Right lobe of liver (tissue), 6 donors: ENCODE measurements at places on chromosomes 7 and 10. TPM values are rescaled to one million over a fixed set of nuclear protein-coding genes. Genes with fewer than 3 reads are reported as not detected.

DNA sequence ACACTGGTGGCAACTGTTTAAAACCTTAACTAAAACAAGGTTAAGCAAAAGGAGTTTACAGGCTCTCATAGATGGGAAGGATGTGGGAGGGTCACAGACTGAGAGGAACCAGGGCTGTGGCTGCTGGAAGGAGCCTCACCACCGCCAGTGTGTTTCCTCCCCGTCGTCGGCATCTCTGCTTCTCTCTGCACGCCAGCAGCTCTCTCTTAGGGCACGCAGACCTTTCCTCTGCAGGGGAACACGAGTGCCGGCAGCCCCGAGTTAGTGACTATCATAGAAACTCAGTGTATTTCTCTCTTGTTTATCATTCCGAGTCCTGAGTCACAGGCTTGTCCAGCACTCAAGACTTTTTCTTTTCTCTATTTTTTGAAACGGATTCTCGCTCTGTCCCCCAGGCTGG lies 8.1 kb upstream of the SH2D4B start:
- H3K36me3 ChIP-seq, result no peaks in the 10 kb centered on the region
- H3K27me3 ChIP-seq, result no peaks in the 10 kb centered on the region
- no peak overlapping the region for H3K27ac ChIP-seq
- DNase-seq, result no peak

DNA sequence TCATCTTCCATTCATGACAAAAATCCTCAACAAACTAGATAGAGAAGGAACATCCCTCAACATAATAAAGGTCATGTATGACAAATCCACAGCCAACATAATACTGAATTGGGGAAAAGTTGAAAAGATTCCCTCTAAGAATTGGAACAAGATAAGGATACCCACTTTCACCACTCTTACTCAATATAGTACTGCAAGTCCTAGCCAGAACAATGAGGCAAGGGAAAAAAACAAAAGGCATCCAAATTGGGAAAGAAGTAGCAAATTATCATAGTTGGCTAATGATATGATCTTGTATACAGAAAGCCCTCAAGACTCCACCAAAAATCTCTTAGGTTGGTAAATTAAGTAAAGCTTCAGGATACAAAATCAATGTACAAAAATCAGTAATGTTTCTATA lies 4.7 kb downstream of the POT1 start:
- peaks cover 5% of the 10 kb centered on the region for H3K4me1 ChIP-seq
- H3K36me3 ChIP-seq, result no peaks in the 10 kb centered on the region
- no peak for DNase-seq
- no peak overlapping the region for H3K27ac ChIP-seq
- no peak overlapping the region for H3K4me3 ChIP-seq

- H3K4me1 ChIP-seq, result no peaks in the 10 kb centered on the region
- DNase-seq, result no peak
- no peak overlapping the region for H3K27ac ChIP-seq
- H3K4me3 ChIP-seq, result no peak overlapping the region
- peaks cover 12% of the 10 kb centered on the region for H3K36me3 ChIP-seq
- no peaks in the 10 kb centered on the region for H3K27me3 ChIP-seq
These were observed 38.7 kb downstream of the DAGLB start for GRCh38 chr7:6409091-6409490.

The GIMAP7 gene
- 8.2 TPM for total RNA-seq

- no peak for DNase-seq
- H3K4me3 ChIP-seq, result no peak overlapping the region
- H3K27me3 ChIP-seq, result no peaks in the 10 kb centered on the region
These were observed 160.6 kb upstream of the SHH start for GRCh38 chr7:155972651-155973390.

DNA sequence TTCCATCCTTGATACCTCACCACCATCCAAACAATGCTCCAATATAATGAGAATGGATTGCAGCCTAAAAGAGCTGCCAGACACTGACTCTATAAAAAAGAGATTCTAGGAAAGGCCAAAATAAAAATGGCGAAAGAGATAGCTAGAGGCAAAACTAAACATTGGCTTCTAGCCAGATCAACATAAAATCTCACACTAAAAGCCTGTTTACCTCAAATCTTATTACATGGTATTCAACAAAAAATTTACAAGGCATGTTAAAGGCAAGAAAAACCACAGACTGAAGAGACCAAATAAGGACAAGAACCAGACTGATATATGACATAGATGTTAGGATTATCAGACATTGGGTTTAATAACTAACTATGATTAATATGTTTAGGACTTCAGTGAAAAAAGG lies 1127.0 kb downstream of the DNAJB9 start:
- no peaks in the 10 kb centered on the region for H3K36me3 ChIP-seq
- no peak overlapping the region for H3K4me3 ChIP-seq
- H3K27ac ChIP-seq, result no peak overlapping the region

- no peaks in the 10 kb centered on the region for H3K4me1 ChIP-seq
- H3K27ac ChIP-seq, result no peak overlapping the region
- no peak overlapping the region for H3K4me3 ChIP-seq
- DNase-seq, result no peak
- H3K36me3 ChIP-seq, result no peaks in the 10 kb centered on the region
- H3K27me3 ChIP-seq, result no peaks in the 10 kb centered on the region
These were observed 67.0 kb upstream of the VIPR2 start for GRCh38 chr7:159211540-159212182.

The EN2 gene
- total RNA-seq, result not detected

DNA sequence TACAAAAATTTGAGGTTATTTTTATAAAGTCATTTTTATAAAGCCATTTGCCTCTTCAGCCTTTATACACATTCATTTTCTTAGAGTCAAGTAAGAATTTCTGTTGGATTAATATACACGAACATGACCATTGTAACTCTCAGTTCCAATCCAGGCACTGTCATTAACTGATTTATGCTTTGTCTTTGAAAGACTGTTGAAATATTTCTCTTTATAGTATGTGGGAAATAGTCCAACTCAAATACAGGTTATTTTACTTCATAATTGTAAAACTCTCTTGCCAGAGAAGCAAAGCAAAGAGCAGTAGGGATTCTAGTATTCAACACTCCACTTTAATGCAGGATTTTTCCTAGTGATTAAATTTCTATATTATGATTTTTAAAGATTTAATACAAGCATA lies 36.5 kb upstream of the PAPSS2 start:
- peaks cover 14% of the 10 kb centered on the region for H3K4me1 ChIP-seq
- H3K27ac ChIP-seq, result no peak overlapping the region
- no peaks in the 10 kb centered on the region for H3K27me3 ChIP-seq
- H3K4me3 ChIP-seq, result no peak overlapping the region

GRCh38 chr10:52918714-52919305 lies 146.2 kb upstream of the MBL2 start:
- no peaks in the 10 kb centered on the region for H3K4me1 ChIP-seq
- H3K4me3 ChIP-seq, result no peak overlapping the region
- H3K27me3 ChIP-seq, result no peaks in the 10 kb centered on the region

GRCh38 chr10:78279756-78280155 lies 246.1 kb downstream of the RPS24 start:
- H3K36me3 ChIP-seq, result no peaks in the 10 kb centered on the region
- DNase-seq, result no peak
- no peaks in the 10 kb centered on the region for H3K4me1 ChIP-seq
- H3K27ac ChIP-seq, result no peak overlapping the region
- H3K27me3 ChIP-seq, result no peaks in the 10 kb centered on the region
- no peak overlapping the region for H3K4me3 ChIP-seq

GRCh38 chr10:103353281-103353680 lies 2.3 kb upstream of the PCGF6 start:
- no peak for DNase-seq
- no peak overlapping the region for H3K27ac ChIP-seq
- H3K36me3 ChIP-seq, result no peaks in the 10 kb centered on the region
- no peaks in the 10 kb centered on the region for H3K4me1 ChIP-seq
- no peak overlapping the region for H3K4me3 ChIP-seq

The ZNF804B gene
- total RNA-seq, result not detected

The SKIDA1 gene
- 2.8 TPM for total RNA-seq

GRCh38 chr10:21445163-21445562 lies 80.3 kb downstream of the SKIDA1 start:
- no peaks in the 10 kb centered on the region for H3K36me3 ChIP-seq
- no peaks in the 10 kb centered on the region for H3K27me3 ChIP-seq
- H3K27ac ChIP-seq, result no peak overlapping the region
- H3K4me1 ChIP-seq, result no peaks in the 10 kb centered on the region

GRCh38 chr7:17516771-17517170 lies 218.3 kb downstream of the AHR start:
- DNase-seq, result no peak
- H3K27ac ChIP-seq, result no peak overlapping the region
- H3K36me3 ChIP-seq, result no peaks in the 10 kb centered on the region
- no peaks in the 10 kb centered on the region for H3K27me3 ChIP-seq

The FBXL13 gene
- 0.16 TPM for total RNA-seq

DNA sequence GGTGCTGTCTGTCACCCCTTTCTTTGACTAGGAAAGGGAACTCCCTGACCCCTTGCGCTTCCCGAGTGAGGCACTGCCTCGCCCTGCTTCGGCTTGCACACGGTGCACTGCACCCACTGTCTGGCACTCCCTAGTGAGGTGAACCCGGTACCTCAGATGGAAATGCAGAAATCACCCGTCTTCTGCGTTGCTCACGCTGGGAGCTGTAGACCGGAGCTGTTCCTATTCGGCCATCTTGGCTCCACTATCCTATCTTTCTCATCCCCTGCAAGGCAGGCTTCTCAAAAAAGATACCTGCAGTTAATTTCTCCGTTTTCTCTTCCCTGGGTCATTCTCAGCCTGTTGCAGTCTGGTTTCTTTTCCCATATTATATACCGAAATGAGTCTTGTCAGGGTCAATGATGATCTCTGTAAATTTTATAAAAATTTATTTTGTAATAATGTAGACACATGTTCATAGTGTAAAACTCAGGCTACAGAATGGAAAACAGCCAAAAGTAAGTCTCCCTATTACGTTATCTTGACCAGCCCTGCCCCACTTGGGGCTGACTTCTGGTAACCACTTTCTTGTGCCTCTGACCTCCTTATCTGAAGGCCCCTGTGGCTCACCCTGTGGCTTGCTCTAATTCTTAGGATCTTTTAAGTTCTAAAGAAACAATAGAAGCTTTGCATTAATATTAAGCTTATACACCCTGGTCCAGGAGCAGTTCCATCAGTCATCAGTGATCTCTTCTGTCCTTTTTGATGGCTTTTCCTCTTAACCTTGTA lies 20.7 kb downstream of the BLVRA start:
- no peaks in the 10 kb centered on the region for H3K27me3 ChIP-seq
- no peaks in the 10 kb centered on the region for H3K4me1 ChIP-seq
- DNase-seq, result no peak
- no peak overlapping the region for H3K4me3 ChIP-seq
- H3K36me3 ChIP-seq, result no peaks in the 10 kb centered on the region

GRCh38 chr7:152081088-152081487 lies 55.6 kb downstream of the GALNT11 start:
- H3K27me3 ChIP-seq, result no peaks in the 10 kb centered on the region
- H3K27ac ChIP-seq, result no peak overlapping the region
- no peaks in the 10 kb centered on the region for H3K4me1 ChIP-seq
- no peak overlapping the region for H3K4me3 ChIP-seq
- no peak for DNase-seq
- H3K36me3 ChIP-seq, result no peaks in the 10 kb centered on the region

The VIM gene
- total RNA-seq, result 160 TPM

DNA sequence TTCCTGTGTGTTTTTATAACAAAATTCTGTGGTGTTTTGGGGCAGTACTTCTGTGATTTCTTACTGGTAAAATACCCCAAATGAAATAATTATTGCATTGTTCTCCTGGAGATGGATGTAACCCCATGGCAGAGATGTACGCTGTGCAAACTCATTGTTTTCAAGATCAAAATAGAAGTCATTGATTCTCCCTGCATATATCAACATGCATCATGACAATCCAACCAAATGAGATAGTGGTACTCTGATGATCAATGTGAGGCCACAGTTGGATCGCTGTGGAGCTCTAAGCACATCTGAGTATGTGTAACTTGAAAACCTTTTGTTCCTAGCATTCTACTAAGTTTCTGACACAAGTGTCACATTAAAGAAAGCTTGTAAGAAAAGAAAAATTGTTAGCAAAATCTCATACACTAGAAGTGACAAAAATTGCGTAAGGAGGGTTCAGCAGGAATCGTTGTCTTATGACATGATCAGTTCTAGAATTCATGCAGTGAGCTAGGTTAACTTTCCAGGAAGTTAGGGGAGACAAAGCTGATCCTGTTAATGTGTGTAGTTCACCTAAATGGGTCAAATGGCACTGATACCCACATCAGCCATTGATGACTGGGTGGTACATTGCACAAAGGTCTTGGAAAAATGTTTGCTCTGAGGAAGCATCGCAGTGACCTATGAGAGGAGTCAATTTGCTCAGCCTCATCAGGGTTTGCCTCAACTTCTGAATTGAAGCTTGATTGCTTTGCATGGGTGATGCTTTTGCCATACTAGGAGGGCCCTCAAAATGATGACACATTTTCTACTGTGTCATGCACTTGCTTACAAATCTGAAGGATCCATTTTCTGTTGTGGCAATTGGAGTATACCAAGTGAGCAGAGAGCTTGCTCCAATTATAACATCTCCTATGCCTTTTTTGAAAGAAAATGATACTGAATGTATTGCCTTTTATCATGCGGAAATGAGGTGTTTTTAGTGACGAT lies 145.1 kb downstream of the PLXDC2 start:
- H3K36me3 ChIP-seq, result no peaks in the 10 kb centered on the region
- H3K27me3 ChIP-seq, result no peaks in the 10 kb centered on the region
- H3K27ac ChIP-seq, result no peak overlapping the region
- no peaks in the 10 kb centered on the region for H3K4me1 ChIP-seq
- DNase-seq, result no peak

The SVIL gene
- total RNA-seq, result 12.3 TPM

The EVX1 gene
- not detected for total RNA-seq

DNA sequence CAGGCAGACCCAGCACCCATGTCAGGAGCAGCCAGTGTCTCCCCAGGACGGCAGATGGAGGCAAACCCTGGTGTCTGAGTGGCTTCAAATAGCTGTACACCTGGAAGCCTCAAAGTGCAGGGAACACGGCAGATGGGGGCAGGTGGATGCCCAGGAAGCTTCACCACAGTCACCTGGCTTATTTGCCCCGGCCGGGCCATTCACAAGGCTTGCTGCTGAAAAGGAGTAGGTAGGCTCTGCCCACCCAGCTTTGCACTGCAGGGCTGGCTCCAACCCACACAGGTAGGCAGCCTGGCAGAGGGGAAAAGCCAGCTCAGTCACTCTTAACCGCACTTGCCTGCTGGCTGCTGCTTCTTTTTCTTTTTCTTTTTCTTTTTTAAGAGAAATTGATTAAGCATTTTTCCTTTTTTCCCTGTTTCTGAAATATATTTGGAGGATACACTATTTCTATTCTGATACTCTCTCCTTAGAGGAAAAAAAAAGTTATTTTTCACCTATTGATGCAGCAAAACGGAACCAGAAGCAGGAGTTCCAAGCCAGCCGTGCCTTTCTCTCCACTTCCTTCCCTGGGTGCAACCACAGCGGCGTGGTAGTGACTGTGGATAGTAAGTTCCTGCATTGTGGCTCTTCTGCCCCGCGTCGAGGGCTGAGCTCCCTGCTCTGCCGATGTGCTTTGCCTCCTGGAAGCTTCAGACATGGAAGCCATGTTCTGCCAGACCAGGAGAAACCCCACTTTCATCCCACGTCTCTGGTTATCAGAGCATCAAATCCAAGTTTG lies 118.3 kb downstream of the KLF6 start:
- no peak for DNase-seq
- no peak overlapping the region for H3K27ac ChIP-seq
- no peaks in the 10 kb centered on the region for H3K36me3 ChIP-seq
